ENCODE measurements at places on chromosomes 1 and 21. TPM values are rescaled to one million over a fixed set of nuclear protein-coding genes. Genes with fewer than 3 reads are reported as not detected.
A peak's percentile ranks its signal among the peaks of the same experiment; 100 is the strongest.

The CRNN gene
- not detected for polyA plus RNA-seq

The CR1L gene
- polyA plus RNA-seq = 1.2 TPM

The IL20 gene
- not detected for polyA plus RNA-seq

The CTXND2 gene
- polyA plus RNA-seq = 0.22 TPM

DNA sequence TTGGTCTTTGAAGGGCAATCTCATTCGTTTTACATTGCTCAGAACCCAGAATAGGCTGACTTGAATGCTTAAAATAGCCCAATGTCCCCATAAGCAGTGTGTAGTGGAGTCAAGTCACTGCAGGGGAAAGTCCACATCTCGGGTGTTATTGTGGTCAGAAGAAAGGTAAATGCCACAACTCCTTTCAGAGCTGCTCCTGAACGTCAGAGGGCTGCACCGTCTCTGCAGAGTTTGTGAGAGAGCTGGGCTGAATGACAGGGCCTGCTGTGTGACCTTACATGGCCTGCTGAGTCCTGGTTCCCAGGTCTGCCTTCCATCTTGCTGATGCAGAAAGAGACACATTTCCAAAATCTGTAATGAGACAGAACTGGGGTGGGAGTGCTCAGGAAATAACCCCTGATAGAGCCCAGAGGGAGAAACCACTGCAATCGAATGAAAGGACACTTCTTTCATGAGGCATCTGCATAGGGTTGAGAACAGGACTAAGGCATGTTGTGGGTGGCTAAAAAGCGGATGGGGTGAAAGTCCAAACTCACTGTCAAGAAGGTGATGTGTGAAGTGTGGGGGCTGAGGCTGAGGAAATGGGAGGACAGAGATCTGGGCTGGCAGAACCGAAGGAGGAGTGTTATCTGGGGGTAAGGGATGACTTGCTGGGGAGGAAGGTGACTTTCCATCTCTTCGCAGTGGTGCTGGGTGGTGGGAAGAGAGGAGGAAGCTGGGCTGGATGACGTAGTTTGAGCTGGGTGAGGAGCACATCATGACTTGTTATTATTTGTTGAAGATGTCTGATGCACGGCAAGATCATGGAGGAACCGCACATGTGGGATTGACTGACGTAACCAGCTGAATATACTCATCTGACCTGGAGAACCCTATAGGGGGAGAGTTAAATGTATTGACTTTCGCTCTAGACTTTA, 33.7 kb downstream of the XCL2 start:
- no peak for DNase-seq

GRCh38 chr1:150024156-150024555, 13.6 kb upstream of the OTUD7B start:
- DNase-seq = no peak

- DNase-seq = no peak
Measured at GRCh38 chr1:235649368-235650163, at the start of gene GNG4. Gene GNG4, minus strand, starts transcription at chr1:235649784. Its CDS starts 65,946 bp downstream, at chr1:235583838.

GRCh38 chr1:57431400-57431799, 7.5 kb upstream of the DAB1 start:
- DNase-seq = no peak

DNA sequence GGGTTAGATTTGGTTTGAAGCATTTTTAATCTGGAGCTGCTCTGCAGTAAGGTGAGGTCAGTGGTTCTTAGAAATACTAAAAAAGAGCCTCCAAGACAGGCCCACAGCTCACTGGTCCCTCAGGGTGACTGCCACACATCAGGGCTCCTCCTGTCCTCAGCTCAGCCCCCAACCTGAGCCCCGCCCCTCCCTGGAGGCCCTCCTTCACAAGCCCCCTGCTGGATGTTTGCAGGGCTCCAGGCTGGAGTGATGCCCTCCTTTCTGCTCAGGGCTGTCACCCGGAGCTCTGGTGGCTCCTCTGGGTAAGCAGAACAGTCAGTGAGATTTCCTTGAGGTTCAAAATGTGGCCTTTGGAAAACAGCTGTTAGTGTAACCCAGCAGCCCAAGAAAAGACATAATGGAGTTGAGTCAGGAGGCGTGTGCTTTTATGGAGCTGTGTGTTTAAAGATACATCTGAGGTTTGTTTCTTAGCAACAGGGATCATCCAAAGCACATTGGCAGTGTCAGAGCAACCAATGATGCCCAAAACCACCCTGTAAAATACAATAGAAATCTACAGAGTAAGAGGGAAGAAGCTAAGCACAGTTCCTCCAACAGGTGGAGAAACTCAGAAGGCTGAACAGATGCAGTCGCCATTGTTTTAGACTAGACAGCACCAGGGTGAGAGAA, 21.4 kb downstream of the STUM start:
- no peak for DNase-seq

GRCh38 chr1:72485801-72486200, 203.5 kb upstream of the NEGR1 start:
- DNase-seq = no peak

- DNase-seq = no peak
Measured at GRCh38 chr1:116725798-116726197, 28.4 kb upstream of the CD2 start.

DNA sequence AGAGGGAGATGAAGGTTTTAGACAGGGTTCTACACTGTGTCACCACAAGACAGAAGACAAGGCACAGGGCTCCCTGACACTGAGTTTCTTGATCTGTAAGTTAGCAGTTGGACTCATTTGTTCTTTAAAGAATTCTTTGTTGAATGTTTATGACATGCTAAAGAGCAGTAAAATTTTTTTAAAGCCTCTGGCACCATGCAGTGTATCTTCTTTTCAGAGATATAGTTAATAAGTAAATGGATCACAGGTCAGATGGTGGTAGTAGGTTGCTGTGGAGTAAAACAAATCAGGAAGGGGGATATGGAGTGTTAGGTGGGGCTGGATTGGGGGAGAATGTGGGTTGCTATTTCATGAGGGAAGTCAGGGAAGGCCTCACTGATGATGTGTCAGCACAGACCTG, 2.0 kb downstream of the CLCA4 start:
- DNase-seq = no peak

- peak; percentile 48 for DNase-seq
Measured at GRCh38 chr1:240888039-240888786, 276.3 kb upstream of the GREM2 start.

GRCh38 chr1:2300851-2301606, 72.9 kb downstream of the SKI start:
- no peak for DNase-seq

Data from left kidney (tissue), 8 donors.